Astrocyte of the cerebellum (primary cell): ENCODE measurements at places on chromosomes 1 and 21.

DNA sequence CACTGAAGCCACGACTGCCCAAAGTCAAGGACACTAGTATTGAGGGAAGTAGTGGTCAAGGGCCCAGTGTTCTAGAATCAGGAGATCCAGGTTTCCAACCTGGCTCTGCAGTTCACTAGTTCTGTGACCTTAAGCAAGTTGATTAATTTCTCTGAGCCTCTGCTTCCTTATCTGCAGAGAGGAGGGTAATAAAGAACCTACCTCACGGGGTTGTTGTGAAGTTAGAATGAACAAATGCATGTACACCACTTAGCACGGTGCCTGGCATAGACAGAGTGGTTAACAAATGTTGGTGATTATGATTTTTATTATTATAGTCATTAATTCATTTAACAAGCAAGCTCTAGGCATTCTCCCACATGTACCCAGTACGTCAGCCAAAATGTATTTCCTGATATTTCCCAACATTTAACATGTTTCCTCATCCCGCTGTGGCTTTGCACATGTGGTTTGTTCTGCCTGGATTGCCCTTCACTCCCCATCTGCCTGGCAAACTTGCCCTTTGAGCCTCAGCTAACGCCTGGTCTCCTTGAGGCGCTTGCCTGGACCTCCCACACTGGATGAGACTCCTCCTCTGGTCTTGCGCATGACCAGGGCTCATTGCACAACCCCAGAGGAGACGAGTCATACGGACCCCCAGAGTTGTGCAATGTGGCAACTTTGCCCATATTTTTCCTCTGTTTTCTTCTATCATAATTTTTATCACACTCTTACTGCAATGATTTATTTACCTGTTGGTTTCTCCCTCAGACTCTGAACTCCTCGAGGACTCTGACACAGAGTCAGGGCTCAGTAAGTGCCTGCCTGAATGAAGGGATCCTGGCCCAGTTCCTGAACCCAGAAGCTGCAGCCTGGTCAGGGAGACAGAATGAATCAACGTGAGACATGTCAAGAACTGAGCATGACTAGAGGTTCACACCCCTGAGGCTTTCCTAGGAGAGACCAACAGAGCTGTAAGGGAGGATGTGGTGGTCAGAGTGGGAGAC lies 20.7 kb upstream of the MFSD2A start:
- no peak for DNase-seq

- no peak for DNase-seq
These were observed 23.8 kb downstream of the ZMPSTE24 start for GRCh38 chr1:40281853-40282252.

DNA sequence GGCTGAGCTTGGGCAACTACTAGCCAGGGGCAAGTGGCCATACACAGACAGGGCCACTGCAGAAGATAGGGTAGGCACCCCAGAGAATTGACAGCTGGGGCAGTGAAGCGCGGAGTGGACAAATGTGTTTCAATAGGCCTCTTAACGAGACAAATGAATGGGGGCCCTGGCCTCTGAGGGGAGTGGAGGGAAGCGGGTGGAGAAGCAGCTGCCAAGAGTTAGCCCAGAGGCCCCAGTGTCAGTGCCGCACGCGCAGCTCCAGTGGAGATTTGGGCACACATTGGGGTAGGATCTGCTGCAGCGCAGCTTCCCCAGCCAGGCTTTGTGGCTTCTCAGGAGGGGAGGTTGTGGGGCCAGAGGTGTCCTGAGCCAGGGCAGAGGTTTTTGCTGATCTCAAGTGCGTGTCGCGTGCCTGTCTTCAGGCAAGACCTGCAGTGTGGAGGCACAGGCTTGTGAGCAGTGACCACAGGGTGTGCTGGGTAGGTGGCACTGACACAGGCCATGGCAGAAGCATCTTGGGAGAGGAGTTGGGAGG lies 16.9 kb downstream of the PTPRF start:
- DNase-seq = no peak

DNA sequence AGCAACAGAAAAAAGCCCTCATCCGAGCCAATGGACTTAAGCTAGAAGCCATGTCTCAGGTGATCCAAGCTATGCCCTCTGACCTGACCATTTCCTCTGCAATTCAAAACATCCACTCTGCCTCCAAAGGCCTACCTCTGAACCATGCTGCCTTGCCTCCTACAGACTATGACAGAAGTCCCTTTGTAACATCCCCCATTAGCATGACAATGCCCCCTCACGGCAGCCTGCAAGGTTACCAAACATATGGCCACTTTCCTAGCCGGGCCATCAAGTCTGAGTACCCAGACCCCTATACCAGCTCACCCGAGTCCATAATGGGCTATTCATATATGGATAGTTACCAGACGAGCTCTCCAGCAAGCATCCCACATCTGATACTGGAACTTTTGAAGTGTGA lies 20.7 kb downstream of the NR5A2 start:
- DNase-seq = no peak

DNA sequence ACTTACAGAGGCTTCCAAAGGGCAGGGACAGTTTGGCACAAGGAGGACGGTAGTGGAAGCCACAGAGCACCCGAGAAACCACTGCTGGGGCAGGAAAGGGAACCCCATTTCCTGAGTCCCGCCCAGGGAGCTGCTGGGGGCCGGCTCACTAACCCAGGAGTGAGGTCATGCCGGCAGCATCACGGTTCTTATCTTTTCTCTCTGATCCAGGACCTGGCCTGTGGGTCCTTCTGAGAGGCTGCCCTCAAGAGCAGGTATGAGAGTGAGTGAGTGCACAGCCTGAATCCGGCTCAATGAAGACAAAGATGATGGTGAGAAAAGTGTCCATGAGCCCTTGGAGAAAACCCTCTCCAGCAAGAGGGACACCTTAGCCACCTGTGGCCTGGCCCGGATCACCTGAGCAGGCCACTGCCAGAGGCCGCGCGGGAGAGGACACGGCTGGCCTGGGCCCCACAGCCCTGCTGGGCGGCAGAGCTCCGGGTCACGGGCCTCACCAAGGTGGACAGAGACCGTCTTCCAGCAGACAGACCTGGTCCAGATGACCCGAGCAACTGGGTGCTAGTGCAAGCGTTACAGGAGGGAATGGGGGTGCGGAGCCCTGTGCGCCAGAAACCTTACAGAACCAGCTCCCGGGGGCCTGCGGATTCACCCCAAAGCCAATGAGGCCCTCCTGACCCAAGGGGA lies 94.9 kb downstream of the RIPK4 start:
- no peak for DNase-seq
